ENCODE measurements at places on chromosomes 6 and 20. TPM values are rescaled to one million over a fixed set of nuclear protein-coding genes. Genes with fewer than 3 reads are reported as not detected.

DNA sequence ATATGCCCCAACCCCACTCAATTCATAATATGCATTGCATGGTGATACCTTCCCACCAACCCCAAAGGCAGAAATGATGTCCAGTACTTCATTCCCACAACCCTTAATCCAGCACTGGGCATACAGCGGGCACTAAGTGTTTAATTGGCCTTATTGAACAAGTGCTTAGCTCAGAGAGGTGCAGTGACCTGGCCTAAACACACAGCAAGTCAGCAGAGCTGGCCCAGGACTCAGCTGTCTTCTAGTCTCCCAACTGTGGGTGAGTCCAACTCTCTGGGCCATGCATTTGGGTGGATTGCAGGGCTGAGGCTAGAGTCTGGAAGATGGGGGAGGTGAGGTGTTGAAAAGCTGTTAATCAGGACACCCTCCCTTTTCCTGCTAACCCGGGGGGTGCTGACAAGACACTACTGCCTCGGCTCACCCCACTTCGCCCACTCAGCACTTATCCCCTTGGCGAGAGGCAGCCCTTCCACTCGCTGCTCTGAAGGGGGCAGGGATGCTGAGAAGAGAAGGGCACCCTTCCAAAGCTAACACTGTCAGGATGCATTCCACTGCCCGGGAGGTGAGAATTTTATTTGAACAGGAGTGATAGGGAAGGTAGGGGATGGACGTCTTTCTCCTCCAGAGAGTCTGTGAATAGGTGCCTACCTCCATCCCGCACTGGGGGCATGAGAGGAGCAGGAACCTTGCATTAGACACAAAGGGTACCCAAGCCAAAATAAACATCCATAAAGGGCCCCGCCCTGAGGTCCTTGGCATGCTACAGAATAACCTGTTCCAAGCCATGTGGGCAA is 14.2 kb downstream of the KCNK5 start:
- no peak for DNase-seq

- DNase-seq: no peak
Measured at GRCh38 chr6:87501809-87502572, 29.2 kb downstream of the SLC35A1 start.

DNA sequence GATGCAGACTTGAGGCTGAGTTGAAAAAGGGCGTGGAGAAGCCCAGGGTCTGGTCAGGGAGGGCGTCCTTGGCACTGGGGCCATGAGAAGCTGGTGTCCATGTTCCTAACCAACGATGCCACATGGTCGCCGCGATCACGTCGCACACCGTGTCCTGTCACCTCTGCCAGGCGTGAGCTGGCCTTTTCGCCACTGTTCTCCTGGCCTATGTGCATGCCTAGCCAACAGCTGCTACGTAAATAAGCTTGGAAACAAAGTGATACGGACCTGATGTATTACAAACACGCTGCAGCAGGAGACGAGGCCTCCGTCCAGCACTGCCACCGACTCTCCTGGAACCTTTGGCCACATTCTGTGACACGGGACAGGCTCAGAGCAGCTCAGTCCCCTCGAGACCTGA is 22.0 kb upstream of the KIF25 start:
- DNase-seq: no peak

GRCh38 chr6:155107432-155108069 is 112.4 kb downstream of the TIAM2 start:
- no peak for DNase-seq

GRCh38 chr6:139747154-139747553 is 372.7 kb upstream of the CITED2 start:
- DNase-seq: no peak

DNA sequence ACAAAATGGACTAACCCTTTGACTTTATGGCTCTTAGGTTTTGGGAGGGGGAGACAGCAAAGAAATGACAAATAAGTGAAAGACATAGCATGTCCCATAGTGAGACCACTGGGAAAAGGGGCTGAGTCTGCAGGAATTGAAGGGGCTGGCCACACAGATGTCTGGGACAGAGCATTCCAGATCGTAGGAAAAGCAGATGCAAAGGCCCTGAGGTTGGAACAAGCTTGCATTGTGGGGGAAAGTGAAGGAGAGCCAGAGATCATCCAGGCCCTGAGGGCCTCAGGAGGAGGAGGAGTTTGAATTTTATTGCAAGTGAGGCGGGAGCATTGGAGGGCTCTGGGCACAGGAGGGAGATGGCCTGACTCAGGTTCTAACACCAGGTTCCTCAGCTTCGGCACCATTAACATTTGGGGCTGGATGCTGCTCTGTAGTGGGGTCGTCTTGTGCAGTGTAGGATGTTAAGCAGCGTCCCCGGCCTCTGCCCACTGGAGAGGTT is 97.5 kb downstream of the CEBPB start:
- DNase-seq: no peak

- DNase-seq: no peak
Measured at GRCh38 chr6:44956396-44956795, 371.7 kb upstream of the RUNX2 start.

GRCh38 chr6:5351552-5352210 is 90.4 kb downstream of the FARS2 start:
- DNase-seq: no peak

DNA sequence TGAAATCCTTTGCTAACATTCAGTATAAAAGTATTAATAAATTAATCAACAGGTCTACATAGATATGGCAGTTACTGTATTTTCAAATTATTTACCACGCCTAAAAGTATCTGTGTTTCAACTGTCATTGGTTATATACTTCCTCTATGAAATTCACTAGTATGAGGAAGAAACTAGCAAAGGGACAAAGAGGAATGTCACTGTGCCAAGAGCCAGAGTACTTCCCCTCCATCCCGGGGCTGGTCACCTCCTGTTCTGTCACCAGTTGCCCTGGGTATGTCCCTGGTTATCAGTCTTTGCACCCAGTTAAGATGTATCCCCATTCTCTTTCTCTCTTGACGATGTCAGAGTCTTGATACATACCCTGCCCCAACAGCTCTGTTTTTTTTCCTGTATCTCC is 476.8 kb upstream of the SOX4 start:
- no peak for DNase-seq

DNA sequence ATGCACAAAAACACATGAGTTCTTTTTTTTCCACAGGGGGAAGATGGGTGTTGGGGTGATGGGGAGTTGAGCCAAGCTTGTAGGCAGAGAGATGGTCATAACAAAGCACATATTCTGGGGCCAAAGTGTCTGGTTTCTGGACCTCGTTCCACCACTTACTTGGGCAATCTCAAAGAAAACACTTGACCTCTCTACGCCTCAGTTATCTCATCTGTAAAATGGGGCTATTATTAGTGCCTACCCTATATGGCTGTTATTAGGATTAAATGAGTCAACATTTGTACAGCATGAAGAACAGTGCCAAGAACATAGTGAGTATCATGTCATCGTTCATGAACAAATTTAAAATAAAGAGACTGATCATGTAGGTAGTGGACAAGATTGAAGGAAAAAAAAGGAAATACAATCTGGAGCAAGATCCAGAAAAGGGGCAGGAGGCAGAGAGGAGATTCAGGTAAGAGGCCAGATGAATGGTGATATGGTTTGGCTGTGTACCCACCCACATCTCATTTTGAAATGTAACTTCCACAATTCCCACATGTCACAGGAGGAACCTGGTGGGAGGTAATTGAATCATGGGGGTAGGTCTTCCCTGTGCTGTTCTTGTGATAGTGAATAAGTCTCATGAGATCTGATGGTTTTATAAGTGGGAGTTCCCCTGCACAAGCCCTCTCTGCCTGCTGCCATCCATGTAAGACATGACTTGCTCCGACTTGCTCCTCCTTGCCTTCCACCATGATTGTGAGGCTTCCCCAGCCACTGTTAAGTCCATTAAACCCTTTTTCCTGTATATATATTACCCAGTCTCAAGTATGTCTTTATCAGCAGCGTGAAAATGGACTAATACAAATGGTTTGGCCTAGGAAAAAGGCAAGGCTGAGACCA is 14.2 kb downstream of the EEF1E1 start:
- no peak for DNase-seq

DNA sequence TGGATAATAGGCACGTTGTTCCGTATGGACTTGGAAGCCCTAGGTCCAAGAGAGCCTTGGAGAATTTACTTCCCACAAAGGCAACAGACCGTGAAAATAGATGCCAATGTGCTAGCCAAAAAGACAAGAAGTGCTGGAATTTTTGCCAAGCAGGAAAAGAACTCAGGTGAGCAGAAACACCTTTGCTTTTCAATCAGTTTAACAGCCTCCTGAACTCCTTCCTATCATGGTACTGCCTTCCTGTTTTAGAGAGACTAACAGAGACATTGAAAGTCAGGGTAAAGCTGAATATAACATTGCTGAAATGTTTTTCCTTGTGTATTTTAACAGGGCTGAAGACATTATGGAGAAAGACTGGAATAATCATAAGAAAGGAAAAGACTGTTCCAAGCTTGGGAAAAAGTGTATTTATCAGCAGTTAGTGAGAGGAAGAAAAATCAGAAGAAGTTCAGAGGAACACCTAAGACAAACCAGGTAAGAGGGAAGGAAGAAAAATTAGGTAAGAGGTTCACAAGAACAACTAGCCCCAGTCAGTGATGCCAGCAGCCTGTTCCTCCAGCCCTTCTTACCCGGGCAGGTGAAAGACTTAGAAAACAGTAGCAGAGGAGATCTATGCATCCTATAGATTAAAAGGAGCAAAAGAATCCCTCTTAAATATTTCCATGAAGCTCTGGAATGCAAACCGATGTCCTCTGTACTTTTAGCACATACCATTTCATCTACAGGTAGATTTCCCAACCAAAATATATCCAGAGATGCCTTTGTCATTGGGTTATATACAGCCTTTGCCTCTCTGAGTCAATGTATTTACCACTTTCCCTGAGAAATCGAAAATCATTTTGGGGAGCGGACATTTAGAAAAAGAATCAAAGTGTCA is 4.0 kb downstream of the EDN1 start:
- no peak for DNase-seq

GRCh38 chr20:1389703-1390580 is 2.9 kb downstream of the FKBP1A start:
- no peak for DNase-seq

DNA sequence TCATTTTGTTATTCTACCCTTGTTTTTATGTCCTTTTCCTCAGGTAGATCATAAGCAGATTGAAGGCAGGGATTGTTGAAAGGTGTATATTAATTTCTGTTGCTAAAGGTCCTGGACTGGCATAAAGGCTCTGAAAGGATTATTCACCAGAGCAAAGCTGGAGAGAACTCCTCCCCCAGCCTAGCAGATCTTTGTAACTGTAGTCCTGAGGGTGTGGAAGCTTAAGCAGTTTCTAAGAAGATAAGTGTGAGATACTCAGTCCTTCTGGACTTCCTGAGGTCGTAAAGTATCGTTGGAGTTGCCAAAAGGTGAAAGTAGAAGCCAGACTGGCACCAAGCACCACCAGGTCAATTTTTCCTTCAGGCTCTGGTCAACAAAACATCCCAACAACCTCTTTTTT is 24.2 kb downstream of the CGA start:
- no peak for DNase-seq

GRCh38 chr20:22302039-22302438 is 282.3 kb downstream of the FOXA2 start:
- DNase-seq: no peak

- no peak for DNase-seq
Measured at GRCh38 chr6:166586424-166587156, at the start of gene RAMACL. TSS of gene RAMACL (minus strand) at chr6:166586678. CDS start at chr6:166586477, 201 bp downstream.

DNA sequence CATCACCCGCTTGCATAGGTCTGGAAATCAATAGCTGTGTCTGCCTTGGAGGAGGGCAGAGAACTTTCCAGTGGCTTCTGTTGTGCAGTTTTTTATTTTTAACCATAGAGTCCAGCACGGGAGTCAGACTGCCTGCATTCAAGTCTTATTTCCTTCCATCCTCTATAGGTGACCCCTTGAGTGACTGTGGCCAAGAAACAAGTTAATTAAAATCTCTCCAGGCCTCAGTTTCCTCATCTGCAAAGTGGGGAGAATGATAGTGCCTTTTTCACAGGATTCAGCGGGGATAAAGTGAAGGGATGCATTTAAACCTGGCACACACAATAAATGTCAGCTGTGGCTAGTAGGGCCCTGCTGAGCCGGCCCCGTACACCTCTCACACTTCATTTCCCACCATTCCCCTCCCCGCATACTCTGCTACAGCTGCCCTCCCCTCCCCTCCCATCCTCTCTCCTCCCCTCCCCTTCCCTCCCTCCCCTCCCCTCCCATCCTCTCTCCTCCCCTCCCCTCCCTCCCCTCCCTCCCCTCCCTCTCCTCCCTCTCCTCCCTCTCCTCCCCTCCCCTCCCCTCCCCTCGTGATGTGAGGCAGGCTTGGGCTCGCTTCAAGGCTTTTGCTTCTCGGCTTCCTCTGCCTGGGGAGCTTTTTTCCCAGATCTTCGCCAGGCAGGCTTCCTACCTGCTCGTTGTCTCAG is 150.5 kb downstream of the TFAP2C start:
- DNase-seq: no peak

DNA sequence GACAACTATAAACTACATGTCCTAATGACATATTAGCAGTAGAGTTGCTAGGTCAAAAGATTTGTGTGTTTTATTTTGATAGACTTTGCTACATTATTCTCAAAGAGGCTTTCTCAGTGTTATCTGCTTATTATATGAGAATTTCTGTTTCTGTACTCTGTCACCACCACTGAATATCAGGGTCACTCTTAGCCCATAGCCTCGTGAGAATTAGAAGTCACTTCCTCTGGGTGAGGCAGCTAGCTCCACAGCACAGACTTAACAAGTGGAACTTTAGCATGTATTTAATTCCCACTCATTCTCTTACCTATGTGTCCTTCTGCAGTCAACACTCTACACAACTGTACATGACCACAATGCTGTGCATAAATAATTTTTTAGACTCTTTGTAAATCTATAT is 6.7 kb downstream of the PHACTR2 start:
- no peak for DNase-seq

The ANGPT4 gene
- not detected for total RNA-seq

The SLC4A11 gene
- under 0.01 TPM for total RNA-seq

The TMEM217 gene
- total RNA-seq: 1.2 TPM

The PPP1R14C gene
- 59.1 TPM for total RNA-seq

The RFX6 gene
- total RNA-seq: not detected

The PSORS1C1 gene
- not detected for total RNA-seq
